ENCODE measurements at places on chromosomes 6 and 20.

DNA sequence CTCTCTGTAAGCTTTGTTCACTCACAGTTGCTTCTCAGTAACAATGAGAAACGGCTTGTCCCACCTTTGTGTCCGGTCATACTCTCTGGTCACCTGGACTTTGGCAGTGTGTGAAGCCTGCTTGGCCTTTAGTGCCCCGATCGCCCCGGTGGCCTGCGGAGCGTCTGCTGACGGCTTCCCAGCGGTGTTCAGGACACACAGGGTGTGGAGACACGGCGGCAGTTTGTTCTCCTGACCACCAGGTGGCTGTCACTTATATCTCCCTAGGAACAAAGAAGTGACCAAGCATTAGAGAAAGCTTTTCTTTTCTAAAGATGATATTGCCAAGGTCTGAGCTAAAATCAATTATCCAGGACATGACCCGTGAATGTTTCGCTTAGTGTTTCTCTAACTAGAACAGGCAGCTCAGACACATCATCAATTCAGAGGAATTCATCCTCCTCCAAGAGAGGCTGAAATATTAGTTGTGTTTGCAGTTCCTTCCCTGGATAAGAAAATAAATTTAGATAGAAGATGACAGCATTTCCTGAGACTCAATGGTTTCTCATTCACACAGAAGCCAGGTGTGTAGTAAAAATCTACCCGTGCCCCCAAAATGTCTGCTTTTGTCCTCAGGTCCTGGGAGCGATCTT lies 167.4 kb upstream of the THBS2 start:
- no peak for ATAC-seq
- H3K36me3 ChIP-seq: no peaks in the 10 kb centered on the region
- no peaks in the 10 kb centered on the region for H3K27me3 ChIP-seq
- no peak overlapping the region for H3K27ac ChIP-seq
- no peaks in the 10 kb centered on the region for H3K4me1 ChIP-seq

GRCh38 chr6:75882734-75883133 lies 133.7 kb downstream of the MYO6 start:
- no peaks in the 10 kb centered on the region for H3K27me3 ChIP-seq
- no peak overlapping the region for H3K4me3 ChIP-seq
- H3K36me3 ChIP-seq: no peaks in the 10 kb centered on the region
- no peak overlapping the region for H3K27ac ChIP-seq
- H3K4me1 ChIP-seq: no peaks in the 10 kb centered on the region

DNA sequence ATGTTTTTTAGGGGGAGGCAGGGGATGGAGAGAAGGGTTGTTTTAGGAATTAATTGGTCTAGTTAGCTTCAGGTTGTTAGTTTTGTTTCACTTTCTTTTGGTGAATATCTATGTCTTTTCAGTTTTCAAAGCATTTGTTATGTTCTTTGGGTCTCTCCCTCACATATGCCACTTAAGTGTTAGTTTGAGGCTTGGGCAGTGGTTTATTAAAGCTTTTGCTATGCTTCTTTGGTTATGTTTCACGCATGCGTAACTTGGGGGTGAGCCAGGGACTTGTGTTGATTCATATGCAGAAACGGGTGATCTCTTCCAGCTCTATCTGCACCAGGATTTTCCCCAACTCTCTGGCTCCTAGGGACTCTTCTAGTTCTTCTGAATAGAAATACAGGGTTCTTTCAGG lies 11.4 kb upstream of the MMS22L start:
- no peak for ATAC-seq
- H3K36me3 ChIP-seq: no peaks in the 10 kb centered on the region
- H3K4me3 ChIP-seq: no peak overlapping the region
- no peaks in the 10 kb centered on the region for H3K27me3 ChIP-seq
- H3K4me1 ChIP-seq: no peaks in the 10 kb centered on the region
- H3K27ac ChIP-seq: no peak overlapping the region

GRCh38 chr20:33353013-33353402 lies 48.3 kb downstream of the CDK5RAP1 start:
- H3K36me3 ChIP-seq: peaks cover 88% of the 10 kb centered on the region
- no peaks in the 10 kb centered on the region for H3K27me3 ChIP-seq
- no peak overlapping the region for H3K4me3 ChIP-seq
- no peak overlapping the region for H3K27ac ChIP-seq
- H3K4me1 ChIP-seq: no peaks in the 10 kb centered on the region
- ATAC-seq: no peak
